ENCODE measurements at places on chromosomes 7 and 10. TPM values are rescaled to one million over a fixed set of nuclear protein-coding genes. Genes with fewer than 3 reads are reported as not detected.
A peak's percentile ranks its signal among the peaks of the same experiment; 100 is the strongest.

The CALHM3 gene
- total RNA-seq = not detected

The TMEM140 gene
- total RNA-seq = 20.4 TPM

The KIAA1549 gene
- 2.9 TPM for total RNA-seq

The AGFG2 gene
- 37.6 TPM for total RNA-seq

The ATP5MK gene
- total RNA-seq = 180 TPM

GRCh38 chr7:15593382-15593781 lies 31.6 kb upstream of the AGMO start:
- no peak overlapping the region for H3K4me3 ChIP-seq
- no peaks in the 10 kb centered on the region for H3K4me1 ChIP-seq
- DNase-seq = no peak

DNA sequence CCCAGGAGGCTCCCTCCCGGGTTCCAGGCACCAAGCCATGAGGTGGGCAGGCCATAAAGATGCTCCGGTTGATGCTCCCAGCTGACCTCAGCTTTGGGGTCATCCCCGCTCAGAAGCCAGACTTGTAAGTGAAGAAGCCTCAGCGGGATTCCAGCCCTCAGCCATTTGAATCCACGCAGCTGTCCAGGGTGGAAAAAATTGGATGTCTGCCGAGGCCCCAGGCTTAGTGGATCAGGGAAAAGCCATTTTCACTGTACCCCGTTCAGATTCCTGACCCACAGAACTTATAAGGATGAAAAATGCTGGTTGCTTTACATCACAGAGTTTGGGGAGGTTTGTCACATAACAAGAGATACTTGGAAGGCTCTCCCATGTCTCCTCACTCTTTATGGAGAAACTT lies 49.2 kb upstream of the CPN1 start:
- no peaks in the 10 kb centered on the region for H3K27me3 ChIP-seq
- no peaks in the 10 kb centered on the region for H3K36me3 ChIP-seq
- no peak for DNase-seq
- H3K4me1 ChIP-seq = no peaks in the 10 kb centered on the region
- no peak overlapping the region for H3K27ac ChIP-seq

GRCh38 chr7:75811894-75812678 lies 1.5 kb downstream of the CCL24 start:
- H3K4me3 ChIP-seq = no peak overlapping the region
- H3K36me3 ChIP-seq = no peaks in the 10 kb centered on the region
- DNase-seq = no peak
- H3K27me3 ChIP-seq = no peaks in the 10 kb centered on the region

DNA sequence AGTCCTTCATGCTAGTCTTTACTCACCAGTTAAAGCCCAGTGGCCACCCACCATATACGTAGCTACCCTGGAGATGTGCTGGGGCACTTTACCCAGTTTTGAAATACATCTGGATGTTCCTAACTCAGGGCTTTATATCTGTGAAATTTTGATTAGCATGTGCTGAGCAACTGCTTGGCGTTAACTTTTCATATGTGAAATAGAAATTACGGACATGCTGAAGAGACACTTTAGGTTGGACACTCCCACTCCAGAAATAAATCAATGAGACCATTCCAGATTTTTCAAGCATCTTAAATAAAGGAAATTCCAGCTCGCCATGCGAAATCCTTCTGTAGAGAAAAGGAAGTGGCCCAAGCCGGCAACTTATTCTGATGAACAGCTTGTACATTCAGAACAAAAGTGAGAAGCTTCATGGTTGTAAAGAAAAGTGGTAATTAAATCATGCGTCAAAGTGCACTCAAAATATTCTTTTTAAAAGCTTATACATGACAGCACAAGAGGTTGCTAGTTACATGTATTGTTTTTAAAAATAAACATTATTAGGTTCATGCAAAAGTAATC lies 153.5 kb upstream of the ITGB1 start:
- H3K27ac ChIP-seq = no peak overlapping the region
- no peak for DNase-seq

- no peaks in the 10 kb centered on the region for H3K4me1 ChIP-seq
- H3K4me3 ChIP-seq = no peak overlapping the region
- no peak for DNase-seq
- no peaks in the 10 kb centered on the region for H3K27me3 ChIP-seq
- H3K27ac ChIP-seq = no peak overlapping the region
Observed at GRCh38 chr7:48255046-48255445, 83.8 kb downstream of the ABCA13 start.

DNA sequence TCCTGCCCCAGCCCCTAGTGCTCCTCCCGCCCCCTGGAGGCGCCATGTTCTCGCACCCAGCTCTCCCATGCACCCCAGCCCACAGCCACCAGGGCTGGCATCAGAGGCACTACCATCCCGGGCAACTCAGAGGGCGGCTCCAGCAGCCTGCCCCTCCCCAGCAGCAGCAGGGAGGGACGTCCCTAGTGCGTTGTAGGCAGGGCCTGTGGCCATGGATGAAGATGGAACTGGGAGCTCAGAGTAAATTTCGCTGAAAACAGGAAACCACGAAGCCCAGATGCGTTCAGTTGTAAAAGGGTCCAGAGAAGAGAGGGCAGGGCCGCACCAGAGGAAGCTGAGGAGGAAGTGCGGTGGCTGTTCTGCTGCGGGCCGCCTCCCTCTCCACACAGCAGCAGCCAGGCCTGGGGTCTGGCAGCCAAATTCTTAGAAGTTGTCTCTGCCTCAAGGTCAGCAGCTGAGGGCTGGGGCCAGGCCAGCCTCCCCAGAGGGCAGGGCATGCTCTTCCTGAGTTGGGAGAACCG lies 24.6 kb downstream of the VSIR start:
- peaks cover 26% of the 10 kb centered on the region for H3K36me3 ChIP-seq
- peaks cover 69% of the 10 kb centered on the region for H3K4me1 ChIP-seq
- peak overlapping the region; percentile 75 for H3K27ac ChIP-seq
- no peak for DNase-seq
- no peak overlapping the region for H3K4me3 ChIP-seq

DNA sequence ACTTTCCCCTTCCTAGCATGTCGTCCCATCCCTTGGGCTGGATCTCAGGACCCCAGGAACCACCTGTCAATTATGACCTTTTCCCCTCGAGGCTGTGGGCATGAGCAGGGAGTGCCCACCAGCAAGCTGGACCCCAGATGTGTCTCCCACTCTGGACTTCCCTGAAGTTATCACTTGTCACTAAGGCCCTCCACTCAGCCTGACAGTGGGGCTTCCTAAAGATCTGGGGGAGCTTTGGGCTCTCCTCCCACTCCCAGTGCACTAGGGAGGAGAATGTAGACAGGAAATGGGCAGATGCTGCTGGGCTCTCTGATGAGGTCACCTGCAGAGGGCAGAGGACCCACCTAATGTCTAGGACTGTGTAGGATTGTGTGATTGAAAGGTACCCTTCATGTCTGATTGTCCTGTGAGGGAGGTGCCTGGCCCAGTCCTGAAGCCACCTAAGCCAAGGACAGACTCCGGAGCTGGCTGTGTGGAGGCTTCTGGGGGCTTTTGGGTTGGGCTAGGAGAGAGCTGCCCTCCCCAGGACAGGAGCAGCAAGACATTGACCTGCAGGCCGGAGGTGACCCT lies 18.7 kb downstream of the MYO1G start:
- no peaks in the 10 kb centered on the region for H3K36me3 ChIP-seq
- H3K27me3 ChIP-seq = no peaks in the 10 kb centered on the region
- H3K4me1 ChIP-seq = peaks cover 14% of the 10 kb centered on the region
- H3K27ac ChIP-seq = no peak overlapping the region
- H3K4me3 ChIP-seq = no peak overlapping the region

- H3K36me3 ChIP-seq = no peaks in the 10 kb centered on the region
- no peak for DNase-seq
- no peak overlapping the region for H3K4me3 ChIP-seq
- H3K27me3 ChIP-seq = no peaks in the 10 kb centered on the region
Observed at GRCh38 chr7:133255486-133255885, 2.6 kb downstream of the EXOC4 start.

DNA sequence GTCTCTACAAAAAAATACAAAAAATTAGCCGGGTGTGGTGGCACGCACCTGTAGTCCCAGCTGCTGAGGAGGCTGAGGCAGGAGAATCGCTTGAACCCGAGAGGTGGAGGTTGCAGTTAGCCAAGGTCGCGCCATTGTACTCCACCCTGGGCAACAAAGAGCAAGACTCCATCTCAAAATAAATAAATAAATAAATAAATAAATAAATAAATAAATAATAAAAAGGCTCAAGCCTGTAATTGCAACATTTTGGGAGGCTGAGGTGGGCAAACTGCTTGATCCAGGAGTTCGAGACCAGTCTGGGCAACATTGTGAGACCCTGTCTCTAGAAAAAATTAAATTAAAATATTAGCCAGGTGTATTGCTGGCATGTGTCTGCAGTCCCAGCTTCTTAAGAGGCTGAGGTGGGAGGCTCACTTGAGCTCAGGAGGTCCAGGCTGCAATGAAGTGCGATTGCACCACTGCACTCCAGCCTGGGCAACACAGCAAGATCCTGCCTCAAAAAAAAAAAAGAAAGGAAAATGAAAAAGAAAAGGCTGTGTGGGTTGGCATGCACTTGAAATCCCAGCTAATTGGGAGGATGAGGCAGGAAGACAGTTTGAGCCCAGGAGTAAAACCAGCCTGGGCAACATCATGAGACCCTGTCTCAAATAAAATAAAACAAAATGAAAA lies 27.6 kb upstream of the SRGN start:
- no peaks in the 10 kb centered on the region for H3K27me3 ChIP-seq
- no peak overlapping the region for H3K27ac ChIP-seq
- peaks cover 14% of the 10 kb centered on the region for H3K4me1 ChIP-seq
- H3K36me3 ChIP-seq = no peaks in the 10 kb centered on the region

DNA sequence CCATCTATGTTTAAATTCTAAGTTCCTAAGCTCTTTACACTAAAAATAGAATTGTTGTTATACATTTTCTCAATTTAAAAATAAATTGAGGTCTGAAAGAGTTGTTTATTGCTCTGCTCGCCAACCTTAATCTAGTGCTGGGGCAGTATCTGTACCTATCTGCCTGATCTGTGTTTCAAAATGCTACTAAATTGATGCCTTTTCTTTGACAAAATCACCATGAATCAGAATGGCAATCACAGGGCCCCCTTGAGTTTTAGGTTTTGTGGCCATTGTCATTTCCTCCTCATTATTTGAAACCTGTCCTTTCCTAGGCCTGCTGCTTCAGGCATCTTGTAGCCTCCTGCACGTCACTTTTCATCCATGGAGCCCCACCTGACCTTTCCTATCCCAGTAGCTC lies 301.5 kb downstream of the EXOC4 start:
- no peaks in the 10 kb centered on the region for H3K27me3 ChIP-seq
- DNase-seq = no peak
- no peaks in the 10 kb centered on the region for H3K36me3 ChIP-seq
- no peaks in the 10 kb centered on the region for H3K4me1 ChIP-seq

- no peaks in the 10 kb centered on the region for H3K4me1 ChIP-seq
- H3K27ac ChIP-seq = no peak overlapping the region
- no peak overlapping the region for H3K4me3 ChIP-seq
- H3K36me3 ChIP-seq = no peaks in the 10 kb centered on the region
- DNase-seq = no peak
- H3K27me3 ChIP-seq = no peaks in the 10 kb centered on the region
Observed at GRCh38 chr7:113504691-113505090, 386.3 kb upstream of the SMIM30 start.

DNA sequence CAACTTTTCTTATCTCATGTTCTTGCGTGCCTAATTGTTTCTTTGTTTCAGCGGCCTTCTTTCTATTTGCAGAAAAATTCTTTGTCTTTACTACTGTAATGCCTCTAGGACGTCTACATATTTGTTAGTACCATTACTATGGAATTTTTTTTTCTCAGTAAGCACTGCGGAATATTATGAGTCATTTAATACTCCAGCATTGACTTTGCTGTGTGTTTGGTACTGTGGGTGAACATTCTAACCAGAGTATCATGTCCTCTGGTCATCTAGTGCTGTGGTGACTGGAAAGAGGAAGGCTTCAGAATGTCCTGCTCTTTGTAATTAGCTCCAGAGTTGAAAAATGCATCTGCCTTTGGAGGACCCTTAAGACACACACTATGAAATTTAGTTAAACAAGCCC lies 58.5 kb upstream of the FERD3L start:
- H3K27ac ChIP-seq = no peak overlapping the region
- H3K27me3 ChIP-seq = no peaks in the 10 kb centered on the region
- DNase-seq = no peak
- no peaks in the 10 kb centered on the region for H3K36me3 ChIP-seq
- no peaks in the 10 kb centered on the region for H3K4me1 ChIP-seq
- H3K4me3 ChIP-seq = no peak overlapping the region

DNA sequence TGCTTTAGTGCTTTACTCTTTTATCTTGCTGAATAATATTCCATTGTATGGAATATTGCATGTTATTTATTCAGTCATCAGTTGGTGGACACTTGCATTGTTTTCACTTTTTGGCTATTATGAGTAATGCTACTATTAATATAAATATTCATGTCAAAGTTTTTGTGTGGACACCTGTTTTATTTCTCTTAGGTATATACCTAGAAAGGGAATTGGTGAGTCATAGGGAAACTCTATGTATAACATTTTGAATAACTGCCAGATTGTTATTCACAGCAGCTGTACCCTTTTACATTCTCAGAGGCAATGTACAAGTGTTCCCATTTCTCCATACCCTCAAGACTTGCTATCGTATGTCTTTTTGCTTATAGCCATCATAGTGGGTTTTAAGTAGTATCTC lies 268.7 kb downstream of the SEMA3A start:
- no peaks in the 10 kb centered on the region for H3K27me3 ChIP-seq
- no peaks in the 10 kb centered on the region for H3K4me1 ChIP-seq
- H3K36me3 ChIP-seq = no peaks in the 10 kb centered on the region
- no peak overlapping the region for H3K27ac ChIP-seq

GRCh38 chr10:29623797-29624196 lies 11.0 kb downstream of the SVIL start:
- H3K36me3 ChIP-seq = no peaks in the 10 kb centered on the region
- no peaks in the 10 kb centered on the region for H3K27me3 ChIP-seq
- H3K4me3 ChIP-seq = no peak overlapping the region
- H3K4me1 ChIP-seq = peaks cover 66% of the 10 kb centered on the region
- no peak for DNase-seq
- no peak overlapping the region for H3K27ac ChIP-seq

DNA sequence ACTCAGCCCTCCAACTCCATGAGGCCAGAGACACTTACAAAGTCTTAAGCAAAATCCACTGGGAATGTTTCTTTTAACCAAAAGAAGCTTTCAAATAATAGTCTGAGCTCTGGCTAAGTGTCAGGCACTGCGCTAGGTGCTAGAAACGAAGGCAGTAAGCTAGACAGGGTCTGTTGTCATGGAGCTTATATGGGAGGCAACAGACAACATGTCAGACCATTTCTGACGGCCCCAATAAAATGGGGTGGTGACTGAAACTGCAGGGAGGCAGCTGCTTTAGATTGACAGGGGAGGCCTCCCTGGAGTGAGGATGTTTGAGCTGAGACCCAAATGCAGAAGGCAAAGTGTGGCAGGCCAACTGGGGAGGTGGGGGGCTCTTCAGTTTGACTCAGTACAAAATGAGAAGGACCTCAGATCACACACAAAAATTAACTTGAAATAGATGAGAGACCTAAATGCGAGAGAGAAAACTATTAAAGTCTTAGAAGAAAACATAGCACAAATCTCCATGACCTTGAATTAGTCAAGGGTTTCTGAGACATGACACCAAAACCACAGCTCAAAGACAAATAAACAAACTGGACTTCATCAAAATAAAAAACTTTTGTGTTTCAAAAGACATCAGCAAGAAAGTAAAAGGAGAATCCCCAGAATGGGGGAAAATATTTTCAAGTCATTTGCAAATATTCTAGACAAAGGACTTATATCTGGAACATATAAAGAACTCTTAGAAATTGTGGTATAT lies 40.6 kb downstream of the SH3PXD2A start:
- H3K27ac ChIP-seq = peak overlapping the region; percentile 20
- H3K4me1 ChIP-seq = peaks cover 33% of the 10 kb centered on the region
- no peak overlapping the region for H3K4me3 ChIP-seq
- DNase-seq = no peak

- no peak overlapping the region for H3K27ac ChIP-seq
- no peak for DNase-seq
- H3K27me3 ChIP-seq = no peaks in the 10 kb centered on the region
Observed at GRCh38 chr7:134473861-134474291, 15.0 kb upstream of the AKR1B1 start.

Measured in vagina (tissue), 2 donors.